ENCODE measurements at places on chromosomes 5 and 9.
A peak's percentile ranks its signal among the peaks of the same experiment; 100 is the strongest.

GRCh38 chr5:80105698-80106439 lies 70.7 kb downstream of the THBS4 start:
- no peak for ATAC-seq

GRCh38 chr5:83277154-83277553 lies 194.4 kb upstream of the VCAN start:
- ATAC-seq, result no peak

DNA sequence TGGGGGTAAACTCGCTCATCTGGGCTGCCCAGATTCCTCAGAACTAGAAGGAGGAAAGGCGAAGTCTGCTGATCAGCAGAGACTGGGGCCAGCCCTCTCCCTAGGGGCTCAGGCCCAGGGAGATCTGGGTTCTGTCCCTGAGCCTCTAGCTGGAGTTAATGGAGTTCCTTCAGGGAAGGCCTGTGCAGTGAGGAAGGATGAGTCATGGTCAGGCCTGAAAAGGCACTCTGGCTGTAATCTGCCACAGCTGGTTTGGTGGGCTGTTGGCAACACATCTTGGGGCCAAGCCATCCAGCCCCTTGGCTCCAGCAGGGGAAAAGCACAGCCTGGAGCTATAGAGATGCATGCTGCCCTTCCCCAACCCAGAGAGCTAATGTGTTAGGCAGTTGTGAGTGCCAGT lies 459.6 kb downstream of the PRELID2 start:
- no peak for ATAC-seq

- ATAC-seq, result peak; percentile 93
These were observed at the start of gene SMIM3 for GRCh38 chr5:150778517-150779396. SMIM3 (plus strand) TSS chr5:150778757; CDS start chr5:150795441, 16,684 bp downstream.

Data from motor neuron (in vitro differentiated cells).